Esophagus muscularis mucosa (tissue), 4 donors: ENCODE measurements at places on chromosomes 11 and 22. TPM values are rescaled to one million over a fixed set of nuclear protein-coding genes. Genes with fewer than 3 reads are reported as not detected.

GRCh38 chr11:28636566-28636965, 528.4 kb downstream of the METTL15 start:
- H3K4me1 ChIP-seq = no peaks in the 10 kb centered on the region
- H3K27ac ChIP-seq = no peak overlapping the region
- H3K27me3 ChIP-seq = no peaks in the 10 kb centered on the region
- no peaks in the 10 kb centered on the region for H3K36me3 ChIP-seq

DNA sequence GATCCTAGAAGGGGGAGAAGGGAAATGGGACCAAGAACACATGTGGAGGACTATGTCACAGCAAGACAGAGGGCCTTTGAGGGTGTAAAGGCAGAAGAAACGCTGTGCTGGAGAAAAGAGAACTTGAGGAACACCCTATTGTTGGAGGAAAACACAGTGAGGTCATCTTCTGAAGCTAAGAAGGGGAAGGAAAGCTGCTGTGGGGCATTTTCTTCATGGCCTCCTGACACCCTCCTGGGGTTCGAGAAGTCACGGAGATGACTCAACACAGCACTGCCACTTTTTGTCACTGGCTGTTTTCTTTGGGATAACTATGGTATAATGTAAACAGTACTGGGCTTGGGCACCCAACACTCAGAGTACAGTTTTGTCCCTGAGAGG, 492.6 kb upstream of the CADM1 start:
- H3K36me3 ChIP-seq = no peaks in the 10 kb centered on the region
- H3K27ac ChIP-seq = no peak overlapping the region
- DNase-seq = peak; percentile 78
- no peaks in the 10 kb centered on the region for H3K4me1 ChIP-seq
- no peaks in the 10 kb centered on the region for H3K27me3 ChIP-seq
- H3K4me3 ChIP-seq = no peak overlapping the region

GRCh38 chr11:102864724-102865123, 10.1 kb downstream of the MMP12 start:
- H3K4me1 ChIP-seq = no peaks in the 10 kb centered on the region
- no peaks in the 10 kb centered on the region for H3K36me3 ChIP-seq
- DNase-seq = no peak
- H3K27ac ChIP-seq = no peak overlapping the region
- no peaks in the 10 kb centered on the region for H3K27me3 ChIP-seq

DNA sequence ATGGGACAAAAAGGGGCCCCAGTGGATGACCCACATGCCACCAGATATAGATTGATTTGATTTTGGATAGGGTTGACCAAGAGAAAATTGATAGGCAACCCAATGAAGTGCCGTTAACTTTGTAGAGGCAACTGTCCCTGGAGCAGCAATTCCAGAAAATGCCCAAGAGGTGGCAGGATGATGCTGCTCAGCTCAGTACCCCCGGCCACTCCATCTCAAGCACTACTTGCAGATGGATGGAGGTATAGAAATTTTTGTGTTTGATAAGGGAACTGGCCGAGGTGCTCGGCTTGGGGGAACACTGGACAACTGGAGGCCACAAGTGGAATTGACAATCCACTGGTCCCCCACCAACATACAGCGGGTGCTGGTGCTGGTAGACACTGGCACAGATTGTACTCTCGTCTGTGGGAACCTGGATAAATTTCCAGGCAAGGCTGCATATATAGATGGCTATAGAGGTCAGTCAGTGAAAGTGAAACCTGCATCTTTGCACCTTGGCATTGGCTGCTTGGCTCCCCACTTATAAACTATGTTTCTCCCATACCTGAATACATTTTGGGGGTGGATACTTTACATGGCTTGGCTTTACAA, 86.3 kb downstream of the CCDC83 start:
- H3K36me3 ChIP-seq = no peaks in the 10 kb centered on the region
- peaks cover 1% of the 10 kb centered on the region for H3K4me1 ChIP-seq
- no peak overlapping the region for H3K27ac ChIP-seq
- H3K27me3 ChIP-seq = no peaks in the 10 kb centered on the region
- no peak for DNase-seq
- no peak overlapping the region for H3K4me3 ChIP-seq

GRCh38 chr11:94295534-94295933, 8.8 kb upstream of the IZUMO1R start:
- H3K27ac ChIP-seq = no peak overlapping the region
- DNase-seq = no peak
- no peaks in the 10 kb centered on the region for H3K27me3 ChIP-seq
- no peaks in the 10 kb centered on the region for H3K36me3 ChIP-seq
- no peak overlapping the region for H3K4me3 ChIP-seq

GRCh38 chr11:114133548-114134329, 74.2 kb downstream of the ZBTB16 start:
- H3K27ac ChIP-seq = peak overlapping the region; percentile 42
- H3K4me1 ChIP-seq = peaks cover 100% of the 10 kb centered on the region
- peaks cover 5% of the 10 kb centered on the region for H3K36me3 ChIP-seq
- no peak for DNase-seq

Gene CD248
- total RNA-seq = 37.8 TPM

Gene ESAM
- 33.3 TPM for total RNA-seq

- no peaks in the 10 kb centered on the region for H3K27me3 ChIP-seq
- no peak overlapping the region for H3K27ac ChIP-seq
- H3K4me1 ChIP-seq = peaks cover 17% of the 10 kb centered on the region
- H3K36me3 ChIP-seq = no peaks in the 10 kb centered on the region
- no peak overlapping the region for H3K4me3 ChIP-seq
- no peak for DNase-seq
Observed at GRCh38 chr22:19571207-19571795, 47.1 kb upstream of the CLDN5 start.

DNA sequence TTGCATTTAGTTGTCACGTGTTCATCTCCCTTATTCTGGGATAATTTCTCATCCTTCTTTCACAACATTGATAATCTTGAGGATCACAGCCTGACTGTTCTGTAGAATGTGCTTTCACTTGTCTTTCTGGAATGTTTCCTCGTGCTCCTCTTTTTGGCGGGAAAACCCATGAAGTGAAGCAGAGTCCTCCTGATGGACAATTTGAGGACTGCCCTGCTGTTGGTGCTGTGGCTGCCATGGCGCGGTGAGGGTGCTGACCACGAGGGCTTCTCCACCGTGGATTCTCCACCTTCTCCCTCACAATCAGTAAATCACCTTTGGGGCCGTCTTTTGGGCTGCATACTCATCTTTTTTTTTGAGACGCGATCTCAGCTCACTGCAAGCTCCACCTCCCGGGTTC, 946.9 kb downstream of the BRD1 start:
- no peak overlapping the region for H3K27ac ChIP-seq
- no peak overlapping the region for H3K4me3 ChIP-seq
- no peak for DNase-seq
- H3K27me3 ChIP-seq = peaks cover 54% of the 10 kb centered on the region
- no peaks in the 10 kb centered on the region for H3K4me1 ChIP-seq
- H3K36me3 ChIP-seq = no peaks in the 10 kb centered on the region

- H3K4me3 ChIP-seq = peak overlapping the region; percentile 68
- H3K4me1 ChIP-seq = peaks cover 57% of the 10 kb centered on the region
- H3K27ac ChIP-seq = peak overlapping the region; percentile 81
- H3K27me3 ChIP-seq = no peaks in the 10 kb centered on the region
- peaks cover 5% of the 10 kb centered on the region for H3K36me3 ChIP-seq
Observed at GRCh38 chr11:65116370-65117205, 913 bp downstream of the ZNHIT2 start.

Gene ZP1
- not detected for total RNA-seq

- no peak overlapping the region for H3K27ac ChIP-seq
- H3K36me3 ChIP-seq = no peaks in the 10 kb centered on the region
- no peak for DNase-seq
- H3K4me1 ChIP-seq = no peaks in the 10 kb centered on the region
Observed at GRCh38 chr11:98701541-98701940, 319.2 kb upstream of the CNTN5 start.

GRCh38 chr22:49760630-49761571, 66.8 kb downstream of the BRD1 start:
- DNase-seq = no peak
- H3K4me1 ChIP-seq = no peaks in the 10 kb centered on the region
- H3K36me3 ChIP-seq = no peaks in the 10 kb centered on the region
- H3K4me3 ChIP-seq = no peak overlapping the region

Gene CYTH4
- 27.3 TPM for total RNA-seq

DNA sequence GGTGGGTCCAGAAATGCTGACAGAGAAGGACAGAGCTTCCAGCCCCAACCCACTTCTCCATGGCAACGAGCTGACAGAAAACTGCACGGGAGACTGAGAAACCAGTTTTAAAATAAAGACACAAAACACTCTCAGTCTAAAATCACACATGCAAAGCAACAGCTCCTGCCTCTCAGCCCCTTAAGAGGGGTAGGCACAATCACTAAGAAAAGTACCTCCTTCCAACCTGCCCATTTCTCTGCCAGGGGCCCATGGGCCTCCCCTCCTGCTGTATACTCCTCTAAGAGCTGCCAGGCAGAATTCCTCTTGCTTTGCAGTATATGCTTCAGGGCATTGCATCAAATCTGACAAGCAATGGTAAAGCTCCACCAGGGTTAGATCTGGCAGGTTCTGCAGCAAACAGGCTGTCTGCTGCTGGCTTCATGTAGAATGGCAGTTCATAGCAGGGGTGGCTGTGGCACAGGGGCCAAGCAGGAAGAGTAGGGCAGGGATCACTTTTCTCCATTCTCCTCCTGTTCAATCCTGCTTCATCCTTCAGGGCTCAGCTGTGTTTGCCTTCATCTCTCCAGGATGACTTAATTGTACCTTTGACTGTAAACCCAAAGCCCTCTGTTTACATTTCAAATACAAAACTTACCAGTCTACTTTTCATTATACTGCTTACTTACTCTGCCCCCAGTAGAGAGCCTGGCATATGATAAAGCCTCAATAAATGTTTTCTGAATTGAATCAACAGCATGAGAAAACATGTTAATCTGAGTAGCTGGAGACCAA, 77.7 kb downstream of the KCNC1 start:
- no peaks in the 10 kb centered on the region for H3K36me3 ChIP-seq
- no peak for DNase-seq

Gene DNAJB7
- total RNA-seq = not detected

Gene APOA5
- total RNA-seq = not detected

Gene WNT7B
- total RNA-seq = not detected

DNA sequence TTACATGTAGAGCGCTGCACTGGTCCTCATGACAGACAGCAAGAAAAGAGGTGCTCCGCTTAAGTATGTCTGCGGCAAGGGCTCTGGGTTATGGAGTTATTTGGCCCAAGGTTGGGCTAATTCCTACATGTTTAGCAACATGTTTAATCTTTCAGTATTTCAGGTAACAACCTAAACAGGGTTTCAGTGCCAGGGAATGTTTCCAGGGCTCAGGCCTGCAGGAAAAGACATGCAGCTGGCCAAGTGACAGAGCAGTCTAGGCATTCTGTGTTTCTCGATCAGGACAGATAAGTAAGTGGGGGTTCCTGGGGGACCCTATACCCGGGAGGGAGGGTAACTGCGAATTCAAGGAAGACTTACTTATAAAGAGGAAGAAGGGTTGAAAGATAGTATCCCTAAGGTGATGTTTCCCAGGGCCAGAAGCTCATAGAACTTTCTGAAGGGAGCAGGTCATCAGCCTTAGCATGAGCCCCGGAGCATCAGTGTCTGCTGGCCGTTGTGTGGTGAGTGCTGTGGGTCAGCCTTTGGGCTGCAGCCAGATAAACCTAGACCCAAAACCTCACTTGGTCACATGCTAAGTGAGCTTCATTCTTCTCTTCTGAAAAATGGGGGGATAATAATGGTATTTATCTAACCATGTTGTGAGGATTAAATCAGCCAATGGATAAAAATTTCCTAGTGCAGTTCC, 18.4 kb downstream of the KCNJ5 start:
- H3K36me3 ChIP-seq = no peaks in the 10 kb centered on the region
- DNase-seq = no peak
- no peaks in the 10 kb centered on the region for H3K27me3 ChIP-seq
- no peak overlapping the region for H3K4me3 ChIP-seq
- H3K27ac ChIP-seq = no peak overlapping the region

- H3K4me1 ChIP-seq = no peaks in the 10 kb centered on the region
- H3K27ac ChIP-seq = no peak overlapping the region
- no peak overlapping the region for H3K4me3 ChIP-seq
- no peak for DNase-seq
Observed at GRCh38 chr11:70029115-70029860, 48.8 kb upstream of the ANO1 start.

DNA sequence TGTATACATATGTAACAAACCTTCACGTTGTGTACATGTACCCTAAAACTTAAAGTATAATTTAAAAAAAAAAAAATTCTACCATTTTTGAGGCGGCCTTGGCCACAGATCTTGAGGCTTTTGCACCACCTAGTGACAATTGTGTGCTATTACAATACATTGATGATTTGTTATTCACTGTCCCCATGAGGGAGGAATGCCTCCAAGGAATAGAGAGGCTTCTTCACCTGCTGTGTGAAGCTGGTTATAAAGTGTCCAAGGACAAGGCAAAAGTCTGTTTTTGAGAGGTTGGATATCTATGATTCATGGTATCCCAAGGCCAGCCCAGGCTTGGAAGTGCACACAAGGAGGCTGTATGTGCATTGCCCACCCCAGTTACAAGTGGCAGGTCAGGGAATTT, 30.7 kb downstream of the SLC22A25 start:
- no peaks in the 10 kb centered on the region for H3K4me1 ChIP-seq
- no peak overlapping the region for H3K4me3 ChIP-seq
- DNase-seq = no peak
- no peaks in the 10 kb centered on the region for H3K36me3 ChIP-seq

GRCh38 chr11:36048496-36049247, 104.8 kb downstream of the LDLRAD3 start:
- H3K36me3 ChIP-seq = no peaks in the 10 kb centered on the region
- no peaks in the 10 kb centered on the region for H3K27me3 ChIP-seq
- H3K27ac ChIP-seq = no peak overlapping the region
- no peak overlapping the region for H3K4me3 ChIP-seq
- no peaks in the 10 kb centered on the region for H3K4me1 ChIP-seq
- DNase-seq = no peak

Gene CLP1
- total RNA-seq = 17.4 TPM

GRCh38 chr11:120894202-120894985, 129.5 kb upstream of the TBCEL start:
- no peak for DNase-seq
- no peak overlapping the region for H3K27ac ChIP-seq
- peaks cover 25% of the 10 kb centered on the region for H3K27me3 ChIP-seq
- no peaks in the 10 kb centered on the region for H3K36me3 ChIP-seq

GRCh38 chr11:110909336-110909735, 197.1 kb upstream of the ARHGAP20 start:
- peak overlapping the region; percentile 24 for H3K27ac ChIP-seq
- peak; percentile 64 for DNase-seq
- no peak overlapping the region for H3K4me3 ChIP-seq
- H3K27me3 ChIP-seq = no peaks in the 10 kb centered on the region
- H3K4me1 ChIP-seq = peaks cover 24% of the 10 kb centered on the region

- H3K36me3 ChIP-seq = no peaks in the 10 kb centered on the region
- H3K4me1 ChIP-seq = no peaks in the 10 kb centered on the region
- no peak overlapping the region for H3K4me3 ChIP-seq
- no peak for DNase-seq
- no peaks in the 10 kb centered on the region for H3K27me3 ChIP-seq
- H3K27ac ChIP-seq = no peak overlapping the region
Observed at GRCh38 chr11:134350381-134350780, 18.6 kb downstream of the GLB1L2 start.

GRCh38 chr11:58726737-58727414, 4.9 kb downstream of the GLYAT start:
- H3K27ac ChIP-seq = no peak overlapping the region
- H3K4me3 ChIP-seq = no peak overlapping the region
- no peaks in the 10 kb centered on the region for H3K36me3 ChIP-seq

Gene CARNS1
- 0.83 TPM for total RNA-seq

Gene ANO5
- 20.8 TPM for total RNA-seq
